ENCODE measurements at places on chromosomes 11 and 22.
A peak's percentile ranks its signal among the peaks of the same experiment; 100 is the strongest.

- DNase-seq = no peak
Observed at GRCh38 chr11:126601550-126602215, 246.2 kb downstream of the ST3GAL4 start.

DNA sequence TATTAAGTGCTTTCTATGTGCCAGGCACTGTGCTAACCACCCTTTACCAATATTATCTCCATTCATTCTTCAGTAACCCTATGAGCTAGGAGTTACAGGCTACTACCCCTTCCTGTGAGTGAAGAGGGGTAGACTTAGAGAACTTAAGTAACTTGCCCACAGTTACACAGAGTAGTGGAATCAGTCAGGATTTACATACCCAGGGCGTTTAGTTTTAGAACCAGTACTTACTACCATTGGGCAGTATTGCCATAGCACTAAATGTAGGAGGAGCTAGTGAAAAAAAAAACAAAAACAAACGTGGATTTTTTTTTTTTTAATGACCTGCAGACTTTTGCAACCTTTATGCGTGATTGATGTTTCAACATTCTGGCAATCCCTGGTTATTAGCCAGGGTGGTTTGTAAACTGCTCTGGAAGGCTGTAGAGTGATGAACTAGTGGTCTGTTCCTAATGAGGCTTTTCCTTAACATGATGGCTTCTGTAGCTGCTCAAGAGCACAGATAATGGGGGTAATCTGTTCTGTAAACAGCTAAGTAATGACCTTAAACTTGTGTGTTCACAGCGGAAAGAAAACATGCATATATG lies 11.4 kb downstream of the TBCEL start:
- no peak for DNase-seq

GRCh38 chr11:28767574-28767973 lies 659.4 kb downstream of the METTL15 start:
- DNase-seq = no peak

- DNase-seq = no peak
Observed at GRCh38 chr11:28257761-28258160, 149.6 kb downstream of the METTL15 start.

GRCh38 chr11:1476940-1477736 lies 9.4 kb downstream of the MOB2 start:
- no peak for DNase-seq

DNA sequence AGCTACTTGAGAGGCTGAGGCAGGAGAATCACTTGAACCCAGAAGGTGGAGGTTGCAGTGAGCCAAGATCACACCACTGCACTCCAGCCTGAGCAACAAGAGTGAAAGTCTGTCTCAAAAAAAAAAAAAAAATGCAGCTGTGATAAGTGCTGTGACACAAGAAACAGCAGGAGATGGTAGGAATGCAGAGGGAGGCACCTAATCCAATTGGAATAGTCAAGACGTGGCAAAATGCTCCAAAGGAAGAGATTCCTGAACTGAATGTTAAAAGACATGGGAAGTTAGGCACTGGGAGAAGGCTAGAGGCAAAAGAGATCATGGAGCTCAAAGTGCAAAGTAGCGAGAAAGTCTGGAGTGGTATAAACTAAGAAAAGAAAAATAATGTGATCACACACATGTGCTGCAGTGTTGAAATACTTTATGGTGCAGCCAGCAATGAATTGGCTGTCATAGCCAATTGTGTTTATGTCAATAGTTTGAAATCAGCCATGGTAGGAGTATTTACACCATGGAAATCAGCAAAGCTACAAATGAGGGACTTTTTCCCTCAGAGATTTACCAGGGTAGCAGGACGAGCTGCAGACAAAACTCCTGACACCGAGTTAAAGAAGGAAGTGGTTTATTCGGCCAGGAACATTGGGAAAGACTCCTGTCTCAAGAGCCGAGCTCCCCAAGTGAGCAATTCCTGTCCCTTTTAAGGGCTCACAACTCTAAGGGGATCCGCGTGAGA lies 40.9 kb upstream of the LIPT2 start:
- no peak for DNase-seq

DNA sequence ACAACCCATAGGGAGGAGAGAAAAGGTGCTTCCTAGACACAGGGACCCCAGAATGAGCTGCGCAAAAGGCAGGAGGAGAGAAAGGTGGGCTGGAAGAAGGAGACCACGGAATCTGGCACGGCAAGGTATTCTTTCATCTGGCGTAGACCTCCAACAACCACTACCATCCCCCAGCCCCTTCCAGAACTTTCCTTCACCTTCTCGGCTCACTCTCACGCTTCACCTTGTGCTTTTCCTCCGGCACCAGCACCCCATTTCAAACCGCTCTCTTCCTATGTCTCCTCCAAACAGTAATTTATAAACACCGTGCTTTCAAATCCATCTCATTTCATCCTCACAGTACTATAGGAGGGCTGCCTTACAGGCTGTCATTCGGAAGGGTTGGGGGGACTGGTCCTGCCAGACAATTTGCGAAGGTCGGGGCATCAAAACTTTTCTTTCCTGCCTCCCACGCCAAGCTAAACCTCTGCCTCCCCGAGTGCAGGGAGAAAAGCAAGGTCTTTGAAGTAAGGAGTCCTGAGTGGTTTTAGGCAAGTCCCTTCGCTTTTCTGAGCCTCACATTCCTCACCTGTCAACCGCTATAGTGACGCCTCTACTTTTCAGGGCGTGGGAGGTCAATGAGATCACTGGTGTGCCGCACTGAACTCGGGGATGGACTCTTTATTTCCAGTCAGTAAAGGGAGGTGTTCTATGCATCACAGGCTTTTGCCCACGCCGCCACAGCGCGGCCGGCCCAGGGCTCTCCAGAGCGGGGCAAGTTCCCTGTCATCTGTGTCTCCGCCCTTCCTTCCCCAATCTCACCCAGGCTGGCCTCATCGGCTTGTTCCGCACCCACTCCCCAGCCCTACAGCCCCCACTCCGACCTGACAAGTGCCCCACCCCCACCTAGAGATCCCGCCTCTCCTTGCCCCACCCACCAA lies 800 bp downstream of the KCTD21 start:
- peak; percentile 81 for DNase-seq

DNA sequence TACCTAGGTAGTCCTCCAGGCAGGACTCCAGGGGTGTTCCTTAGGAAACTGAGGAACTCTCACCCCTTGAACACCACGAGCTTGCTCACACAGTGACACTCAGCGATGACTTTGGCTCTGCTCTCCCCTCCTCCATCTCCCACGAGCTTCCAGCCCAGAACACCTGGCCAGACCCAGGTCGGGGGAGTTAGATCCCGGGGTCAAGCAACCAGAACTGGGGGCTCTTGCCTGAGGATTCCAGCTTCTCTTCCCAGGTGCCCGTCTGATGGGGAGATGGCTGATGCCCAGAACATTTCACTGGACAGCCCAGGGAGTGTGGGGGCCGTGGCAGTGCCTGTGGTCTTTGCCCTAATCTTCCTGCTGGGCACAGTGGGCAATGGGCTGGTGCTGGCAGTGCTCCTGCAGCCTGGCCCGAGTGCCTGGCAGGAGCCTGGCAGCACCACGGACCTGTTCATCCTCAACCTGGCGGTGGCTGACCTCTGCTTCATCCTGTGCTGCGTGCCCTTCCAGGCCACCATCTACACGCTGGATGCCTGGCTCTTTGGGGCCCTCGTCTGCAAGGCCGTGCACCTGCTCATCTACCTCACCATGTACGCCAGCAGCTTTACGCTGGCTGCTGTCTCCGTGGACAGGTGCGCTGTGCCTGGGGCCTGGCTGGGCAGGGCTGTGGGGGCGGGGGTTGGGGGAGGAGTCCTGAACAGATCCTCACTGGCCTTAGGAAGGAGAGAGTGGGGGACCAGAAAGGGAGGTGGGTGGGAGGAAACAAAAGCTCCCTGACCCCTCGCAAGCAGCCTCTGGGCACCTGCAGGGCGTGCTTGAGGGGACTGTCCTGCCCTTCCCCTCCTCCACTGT lies at the start of gene GALR3:
Gene GALR3, plus strand, starts transcription at position 249 of the 852 bp plus-strand sequence. Its CDS starts 25 bp downstream, at position 274.
- no peak for DNase-seq

DNA sequence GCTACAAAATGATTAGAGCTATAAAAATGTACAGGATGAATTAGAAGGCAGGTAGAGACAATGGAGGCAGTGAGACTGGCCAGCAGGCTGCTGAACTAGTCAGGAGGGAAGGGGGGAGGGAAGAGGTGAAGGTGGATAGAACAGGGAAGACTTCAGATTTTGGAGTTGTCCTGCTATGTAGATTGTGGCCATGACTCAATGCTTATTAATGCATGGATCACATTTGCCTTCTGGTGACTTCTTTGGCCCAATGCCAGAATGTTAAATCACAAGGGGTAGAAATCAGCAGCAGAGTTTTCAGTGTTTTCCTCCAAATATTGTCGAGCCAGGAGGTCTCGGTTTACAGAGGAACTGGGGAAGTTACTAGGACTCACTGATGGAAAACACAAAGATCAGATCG lies 346.6 kb downstream of the AASDHPPT start:
- DNase-seq = no peak

DNA sequence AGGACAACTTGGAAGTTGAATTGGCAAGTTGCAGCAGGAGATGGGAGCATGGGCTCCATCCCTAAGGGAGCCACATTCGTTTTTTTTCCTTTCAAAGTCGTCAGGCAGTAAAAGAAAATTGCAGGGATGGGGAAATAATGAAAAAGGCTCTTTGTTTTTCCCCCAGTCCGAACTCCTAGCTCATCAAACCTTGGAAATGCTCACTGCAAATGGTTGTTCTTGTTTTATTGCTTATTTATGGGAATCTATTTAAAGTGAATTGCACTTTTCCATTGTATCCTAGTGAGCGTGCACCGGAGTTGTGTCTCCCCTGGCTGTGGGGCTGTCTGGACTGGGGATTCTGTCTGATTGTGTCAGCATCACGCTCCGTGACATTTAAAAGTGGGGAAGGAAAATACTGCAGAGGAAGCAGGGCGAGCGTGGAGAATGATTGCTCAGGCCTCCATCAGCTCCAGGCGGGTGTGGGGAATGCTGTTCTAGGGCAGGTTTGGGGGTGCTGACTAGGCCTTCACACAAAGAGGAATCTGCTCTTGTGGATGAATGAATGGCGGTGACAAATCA lies 306.4 kb downstream of the KIRREL3 start:
- no peak for DNase-seq

DNA sequence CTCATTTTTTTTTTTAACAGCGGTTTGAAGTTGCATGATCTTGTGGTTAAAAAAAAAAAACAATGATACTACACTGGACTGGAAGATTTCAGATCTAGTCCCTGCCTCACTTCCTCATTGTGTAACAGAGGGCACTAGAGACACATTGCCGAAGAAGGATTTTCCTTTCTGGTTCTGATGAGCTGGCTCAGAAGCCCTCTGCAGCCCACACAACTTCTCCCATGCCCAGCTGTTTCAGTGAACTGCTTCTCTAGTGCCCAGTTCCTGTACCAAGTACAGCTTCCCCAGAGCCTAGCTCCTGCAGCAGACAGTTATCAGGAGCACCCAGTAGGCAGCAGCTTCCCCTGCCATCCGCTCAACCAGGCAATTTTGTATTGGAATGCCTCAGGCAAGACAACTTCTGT lies 29.5 kb upstream of the ANO5 start:
- no peak for DNase-seq

- DNase-seq = no peak
Observed at GRCh38 chr11:36386411-36386810, 90.3 kb downstream of the PRR5L start.

DNA sequence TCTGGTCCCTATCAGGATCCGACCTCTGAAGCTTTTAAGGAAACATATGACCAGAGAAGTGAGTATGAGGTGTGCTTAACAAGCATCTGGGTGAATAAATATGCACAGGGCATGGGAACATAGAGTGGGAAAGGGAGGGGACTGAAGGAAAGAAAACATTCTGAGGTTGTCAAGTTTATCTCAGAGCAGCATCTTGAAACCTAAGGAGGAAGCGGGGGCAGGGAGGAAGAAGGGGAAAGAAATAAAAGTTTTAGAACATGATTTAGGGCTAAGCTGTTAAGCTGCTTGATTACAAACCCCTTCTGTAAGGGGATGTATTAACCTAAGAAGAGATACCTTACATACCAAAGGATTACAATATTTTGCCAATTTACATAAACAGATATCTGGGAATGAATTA lies 24.0 kb upstream of the SC5D start:
- DNase-seq = no peak

DNA sequence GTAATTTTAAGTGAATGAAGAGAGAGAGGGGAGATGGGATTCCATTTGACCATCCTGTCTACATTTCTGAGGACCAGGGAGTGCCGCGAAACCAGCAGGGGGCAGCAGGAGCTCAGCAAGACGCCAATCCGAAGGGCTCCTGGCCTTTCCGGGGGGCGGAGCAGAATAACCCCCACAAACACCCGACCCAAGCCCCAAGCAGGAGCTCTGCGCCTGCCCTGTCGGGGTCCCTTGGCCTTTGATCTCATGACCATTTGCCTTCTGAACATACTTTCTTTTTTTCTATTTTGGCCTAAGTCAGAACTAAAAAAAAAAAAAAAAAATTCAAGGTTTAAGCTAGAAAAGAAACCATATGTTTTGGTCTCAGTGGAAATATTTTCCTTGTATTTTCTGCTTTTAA lies 21.9 kb upstream of the SCN2B start:
- DNase-seq = peak; percentile 83

DNA sequence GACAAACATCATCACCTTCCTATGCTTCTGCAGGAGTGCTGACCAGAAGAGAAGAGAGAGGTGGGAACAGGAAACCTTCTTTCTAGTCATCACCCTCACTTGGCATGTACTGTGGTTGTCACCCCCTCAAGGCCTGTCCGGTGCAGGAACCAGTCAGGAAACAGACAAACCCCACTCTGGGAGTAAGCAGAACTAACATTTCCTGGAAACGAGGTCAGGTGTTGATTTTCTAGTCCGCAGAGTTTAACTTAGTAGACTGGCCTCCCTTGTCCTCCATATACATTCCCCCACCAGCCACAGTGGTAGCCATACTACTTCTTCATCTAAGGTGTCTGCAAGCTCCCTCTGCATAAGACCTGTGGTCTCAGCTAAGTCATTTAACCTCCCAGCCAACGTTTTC lies 80.7 kb upstream of the NCAM1 start:
- DNase-seq = no peak

- peak; percentile 54 for DNase-seq
Observed at GRCh38 chr11:33829430-33830141, 55.3 kb upstream of the FBXO3 start.

- DNase-seq = no peak
Observed at GRCh38 chr11:64353715-64354506, 5.1 kb upstream of the RPS6KA4 start.

DNA sequence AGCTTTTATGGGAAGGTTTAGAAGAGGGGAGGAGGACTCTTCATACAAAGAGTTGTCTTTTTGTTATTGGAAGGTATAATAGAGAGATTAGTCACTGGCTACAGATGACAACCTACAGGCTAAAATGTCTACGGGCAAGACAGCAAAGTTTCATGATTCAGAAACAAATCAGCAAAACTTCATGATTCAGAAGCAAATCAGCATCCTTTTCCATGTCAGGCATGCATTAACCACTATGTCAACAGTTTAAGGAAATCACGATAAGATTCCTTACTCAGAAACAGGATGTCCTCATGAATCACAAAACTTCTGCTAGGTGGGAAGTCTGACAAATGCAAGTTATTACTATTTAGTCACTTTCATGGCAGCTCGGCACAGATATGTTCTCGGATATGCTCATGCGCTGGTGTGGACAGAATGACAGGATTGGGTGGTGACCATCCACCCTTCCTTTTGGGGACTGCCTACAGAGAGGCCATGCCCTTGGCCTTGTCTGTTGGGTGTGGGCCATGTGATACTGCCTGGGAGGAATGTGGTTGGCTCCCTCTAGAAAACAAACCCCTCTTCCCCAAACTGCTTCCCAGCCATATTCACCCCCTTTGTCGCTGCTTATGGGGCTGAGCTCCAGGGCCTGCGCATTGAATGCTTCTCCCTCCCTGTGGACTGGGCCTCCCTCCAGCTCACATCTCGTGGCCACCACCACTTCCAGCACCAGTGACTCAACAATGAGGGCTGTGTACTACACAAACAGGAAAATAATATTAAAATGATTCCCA lies 10.1 kb downstream of the C11orf91 start:
- DNase-seq = no peak

All from activated CD4-positive, alpha-beta T cell treated with anti-CD3 and anti-CD28 coated beads, Interleukin-2, amount 50 U/mL, for 4 hours (primary cell).